ENCODE measurements at places on chromosomes 16 and 17.
A peak's percentile ranks its signal among the peaks of the same experiment; 100 is the strongest.

- DNase-seq = no peak
These were observed 31.6 kb upstream of the SLC12A3 start for GRCh38 chr16:56833243-56833970.

DNA sequence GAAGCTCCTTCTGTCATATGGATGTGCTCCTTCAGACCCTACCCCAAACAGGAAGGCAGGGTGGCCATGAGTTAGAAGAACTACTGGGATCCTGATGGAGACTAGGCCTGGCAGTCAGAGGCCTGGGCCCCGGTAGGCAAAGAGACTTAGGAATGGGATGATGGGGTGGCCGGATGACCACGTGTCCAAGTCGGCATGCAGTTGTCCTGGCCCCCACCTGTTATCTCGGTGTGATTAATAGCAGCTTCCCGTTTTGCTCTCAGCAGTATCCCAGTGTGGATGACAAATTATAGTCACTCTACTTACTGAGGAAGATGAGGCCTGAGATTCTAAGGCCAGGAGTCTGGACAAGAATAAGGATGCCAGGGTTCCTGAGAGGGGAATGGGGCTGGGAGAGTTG, 1.5 kb downstream of the TNFSF12 start:
- DNase-seq = no peak

DNA sequence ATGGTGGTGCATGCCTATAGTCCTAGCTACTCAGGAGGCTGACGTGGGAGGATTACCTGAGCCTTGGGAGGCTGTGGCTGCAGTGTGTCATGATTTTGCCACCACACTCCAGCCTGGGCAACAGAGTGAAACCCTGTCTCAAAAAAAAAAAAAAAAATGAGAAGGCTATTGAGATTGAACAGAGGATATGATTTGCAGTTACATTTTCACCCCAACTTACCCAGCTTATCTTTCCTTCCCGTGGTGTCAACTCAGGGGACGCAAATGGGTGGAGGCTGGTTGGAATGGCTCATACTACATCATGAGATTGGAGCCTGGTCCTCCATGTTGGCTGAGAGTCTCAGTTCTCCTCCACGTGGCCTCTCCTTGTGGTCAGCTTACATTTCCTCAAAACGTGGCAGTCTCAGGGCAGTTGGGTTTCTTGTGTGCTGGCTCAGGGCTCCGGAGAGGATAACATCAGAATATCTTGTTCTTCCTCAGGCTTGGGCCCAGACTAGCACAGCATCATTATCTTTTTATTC, 17.2 kb upstream of the NSMCE1 start:
- DNase-seq = no peak

DNA sequence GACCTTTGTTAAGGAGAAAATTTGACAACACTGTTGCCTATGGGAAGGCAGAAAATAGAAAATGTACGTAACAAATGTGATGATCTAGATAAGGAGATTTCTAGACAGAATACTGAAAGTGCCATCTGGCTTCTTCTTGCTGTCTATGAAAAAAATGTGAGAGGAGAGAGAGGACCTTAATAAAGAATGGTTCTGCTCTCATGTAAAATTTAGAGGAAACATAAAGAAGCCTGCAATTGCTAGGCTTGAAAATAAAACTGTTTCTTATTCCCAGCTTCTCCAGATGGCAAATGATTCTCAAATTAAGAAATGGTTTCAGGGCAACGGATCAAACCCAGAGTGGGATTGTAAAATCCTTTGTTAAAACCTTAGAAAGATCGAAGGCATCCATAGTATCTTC, 128.5 kb downstream of the CDK5R1 start:
- DNase-seq = no peak

DNA sequence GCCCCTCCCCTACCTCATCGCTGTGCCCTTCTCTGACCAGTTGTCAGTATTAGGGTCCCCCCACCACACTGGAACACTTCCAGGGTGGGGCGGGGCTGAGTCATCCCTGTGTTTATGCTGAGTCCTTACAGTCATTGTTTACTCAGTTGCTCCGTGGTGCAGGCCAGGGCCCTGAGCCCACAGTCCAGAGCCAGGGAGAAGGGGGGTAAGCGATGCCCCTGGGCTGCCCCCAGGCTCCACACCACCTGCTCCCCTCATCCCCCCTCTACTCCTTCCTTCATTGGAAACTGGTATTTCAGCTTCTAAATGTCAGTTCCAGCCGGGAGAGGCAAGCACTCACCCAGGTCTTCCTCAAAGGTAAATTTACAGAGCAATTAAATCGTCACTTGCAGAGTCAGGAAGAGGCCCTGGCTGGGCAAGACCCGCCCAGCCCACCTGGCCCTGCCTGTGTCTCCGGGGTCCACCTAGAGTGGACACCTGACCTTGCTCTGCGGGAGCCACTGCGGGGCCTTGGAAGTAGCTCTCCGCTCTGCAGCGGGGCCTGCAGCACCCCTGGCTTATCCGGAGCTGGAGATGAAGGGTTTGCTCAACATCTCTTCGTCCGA, 4.8 kb downstream of the ATP2A3 start:
- DNase-seq = peak; percentile 43

DNA sequence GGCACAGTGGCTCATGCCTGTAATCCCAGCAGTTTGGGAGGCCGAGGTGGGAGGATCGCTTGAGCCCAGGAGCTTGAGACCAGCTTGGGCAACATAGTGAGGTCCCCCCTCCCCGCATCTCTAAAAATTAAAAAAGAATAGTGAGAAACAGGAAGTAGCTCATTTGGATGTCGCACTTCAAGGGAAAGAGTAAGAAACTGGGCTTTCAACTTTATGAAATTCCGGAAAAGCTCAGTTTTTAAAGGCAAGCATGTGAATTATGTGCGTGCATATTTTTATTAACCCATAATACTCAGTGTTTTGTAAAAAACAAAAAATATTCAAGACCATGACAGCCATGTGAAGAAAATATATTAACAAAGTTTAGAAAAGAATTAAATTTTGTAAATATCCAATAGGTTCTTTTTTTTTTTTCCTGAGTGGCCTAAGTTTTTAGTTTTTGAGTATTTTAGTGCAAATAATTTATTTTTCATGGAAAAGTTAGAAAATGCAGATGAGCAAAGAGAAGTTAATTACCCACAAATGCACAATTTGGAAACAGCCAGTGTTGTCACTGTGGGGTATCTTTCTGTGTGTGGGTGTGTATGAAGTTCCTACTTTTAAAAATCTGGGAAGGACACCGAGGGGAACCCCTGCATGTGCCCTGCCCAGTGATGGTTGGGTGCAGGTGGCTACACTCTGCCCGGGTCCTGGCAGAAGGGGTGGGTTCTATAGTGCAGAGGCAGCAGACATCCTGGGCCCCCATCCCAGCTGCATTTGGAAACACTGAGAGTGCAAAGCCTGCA, 40.0 kb downstream of the CIBAR2 start:
- no peak for DNase-seq

GRCh38 chr16:67407176-67407787, 9.0 kb downstream of the ZDHHC1 start:
- no peak for DNase-seq

- DNase-seq = no peak
These were observed 6.9 kb downstream of the SLC12A4 start for GRCh38 chr16:67961551-67961957.

DNA sequence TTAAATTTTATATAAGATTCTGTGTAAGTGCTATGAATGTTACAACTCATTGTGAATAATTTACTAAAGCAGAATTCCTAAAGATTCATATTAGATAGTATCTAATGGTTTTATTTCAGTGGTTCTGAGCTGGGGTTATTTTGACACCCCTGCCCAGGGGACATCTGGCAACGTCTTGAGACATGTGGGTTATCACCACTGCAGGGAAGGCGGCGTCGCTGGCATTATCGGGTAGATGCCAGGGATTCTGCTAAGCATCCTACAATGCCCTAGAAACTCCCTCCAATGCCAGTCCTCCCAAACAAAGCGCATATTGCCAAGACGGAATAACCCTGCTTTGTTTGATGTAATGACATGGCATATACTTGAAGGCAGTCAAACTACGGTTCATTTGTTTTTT, 372.3 kb upstream of the ZFHX3 start:
- DNase-seq = no peak

DNA sequence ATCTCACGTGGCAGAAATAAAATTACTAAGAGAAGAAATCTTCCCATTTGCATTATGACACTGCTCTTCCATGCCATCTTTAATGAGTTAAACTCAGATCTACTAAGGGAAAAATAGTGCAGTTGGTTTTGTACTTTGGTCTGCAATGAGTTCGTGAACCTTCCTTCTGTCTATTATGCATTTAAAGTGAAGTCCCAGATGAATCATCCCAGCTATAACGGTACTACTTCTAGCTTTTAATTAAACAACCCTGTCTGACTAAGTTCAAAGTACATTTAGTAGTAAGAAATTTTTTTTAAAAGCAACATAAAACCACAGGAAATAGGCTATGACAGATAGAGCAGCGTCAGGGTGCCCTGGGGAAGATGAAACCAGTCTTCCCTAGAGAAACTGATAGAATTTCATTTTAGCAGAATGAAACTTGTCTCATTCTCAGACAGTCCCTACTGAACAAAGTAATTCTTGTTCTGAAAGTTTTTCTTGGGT, 1.8 kb downstream of the TMIGD1 start:
- DNase-seq = peak; percentile 45

Data from AG04450 (cell line).